ENCODE measurements at places on chromosomes 2 and 18.
A peak's percentile ranks its signal among the peaks of the same experiment; 100 is the strongest.

- DNase-seq, result peak; percentile 2
These were observed 196.4 kb upstream of the PXDN start for GRCh38 chr2:1940679-1941078.

DNA sequence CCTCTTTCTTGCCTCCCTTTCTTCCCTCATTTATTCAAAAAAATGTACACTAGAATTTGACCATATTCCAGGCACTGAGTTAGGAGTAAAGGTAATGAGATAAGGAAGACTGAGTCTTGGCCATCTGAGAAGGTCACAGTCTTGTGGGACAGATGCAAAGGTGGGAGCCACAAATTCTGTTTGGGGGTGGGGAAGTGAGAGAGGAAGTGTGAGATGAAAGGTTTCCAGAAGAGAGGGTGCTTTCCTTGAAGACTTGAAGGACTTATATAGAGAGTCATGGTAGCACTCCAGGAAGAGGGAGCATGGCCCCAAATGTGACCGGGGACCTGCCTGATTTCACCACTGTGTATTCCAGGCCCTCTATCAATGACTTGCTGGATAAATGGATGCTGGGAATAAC is 320.6 kb downstream of the LPIN1 start:
- no peak for DNase-seq

GRCh38 chr2:44768438-44769236 is 172.9 kb upstream of the SIX3 start:
- no peak for DNase-seq

GRCh38 chr2:27049422-27050280 is 1.8 kb upstream of the AGBL5 start:
- DNase-seq, result peak; percentile 55

DNA sequence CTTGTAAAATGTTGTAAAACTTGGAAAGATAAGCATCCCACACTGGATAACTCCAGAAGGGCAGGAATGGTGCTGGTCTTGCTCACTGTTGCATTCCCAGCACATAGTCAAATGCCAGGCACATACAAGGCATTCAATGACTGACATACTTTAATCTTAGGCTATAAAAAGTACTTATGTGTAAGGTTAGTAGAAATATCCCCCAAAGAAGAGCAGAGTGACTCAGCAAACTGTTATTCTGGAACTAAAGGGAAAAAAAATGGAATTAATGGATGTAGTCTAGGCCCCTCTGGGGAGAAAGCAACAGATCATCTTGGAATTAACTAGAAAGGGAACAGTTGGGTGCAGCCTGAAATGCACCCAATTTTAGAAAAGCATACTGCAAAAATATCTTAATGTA is 9.0 kb downstream of the ZBTB14 start:
- no peak for DNase-seq

DNA sequence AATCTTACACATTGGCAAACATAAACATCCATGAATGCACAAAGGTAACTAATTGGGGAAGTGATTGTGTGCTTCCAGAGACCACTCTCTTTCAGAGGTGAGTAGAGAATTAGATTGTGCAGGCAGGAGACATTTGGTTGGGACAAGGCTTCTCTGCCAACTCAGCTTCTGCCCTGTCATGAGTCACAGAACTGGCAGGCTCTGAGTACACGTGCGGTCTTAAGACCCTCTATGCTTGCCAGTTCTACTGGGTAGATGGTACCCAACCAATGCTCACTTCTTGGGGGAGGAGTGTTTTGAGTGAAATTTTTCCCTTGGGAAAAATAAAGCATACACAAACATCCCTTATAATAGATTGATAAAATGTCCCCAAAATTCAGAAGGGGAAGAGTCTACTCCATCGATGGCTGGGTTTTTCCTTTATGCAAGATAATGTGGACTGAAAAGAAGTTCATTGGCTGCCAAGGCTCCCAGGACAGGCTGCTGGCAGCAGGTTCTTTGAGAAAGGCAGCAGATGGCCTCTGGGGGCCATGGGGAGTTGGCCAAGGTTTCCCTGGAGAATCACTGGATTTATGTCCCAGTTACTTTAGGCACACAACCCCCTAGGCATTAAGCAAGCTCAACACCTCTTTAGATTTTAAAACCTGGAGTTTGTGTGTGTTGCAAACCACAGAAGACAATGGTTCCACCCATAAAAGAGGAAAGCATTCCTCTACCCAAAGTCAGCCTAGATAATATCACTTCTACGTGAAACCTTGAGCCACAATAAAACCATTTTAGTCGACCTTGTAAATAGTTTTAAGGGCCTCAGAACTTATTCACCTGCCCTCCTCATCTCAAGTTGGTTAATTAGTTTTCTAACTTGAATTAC is 417.0 kb downstream of the TXNL1 start:
- no peak for DNase-seq

GRCh38 chr18:63102941-63103744 is 216.4 kb downstream of the BCL2 start:
- DNase-seq, result no peak

- no peak for DNase-seq
These were observed 255.1 kb upstream of the LINC00305 start for GRCh38 chr18:64403784-64404503.

DNA sequence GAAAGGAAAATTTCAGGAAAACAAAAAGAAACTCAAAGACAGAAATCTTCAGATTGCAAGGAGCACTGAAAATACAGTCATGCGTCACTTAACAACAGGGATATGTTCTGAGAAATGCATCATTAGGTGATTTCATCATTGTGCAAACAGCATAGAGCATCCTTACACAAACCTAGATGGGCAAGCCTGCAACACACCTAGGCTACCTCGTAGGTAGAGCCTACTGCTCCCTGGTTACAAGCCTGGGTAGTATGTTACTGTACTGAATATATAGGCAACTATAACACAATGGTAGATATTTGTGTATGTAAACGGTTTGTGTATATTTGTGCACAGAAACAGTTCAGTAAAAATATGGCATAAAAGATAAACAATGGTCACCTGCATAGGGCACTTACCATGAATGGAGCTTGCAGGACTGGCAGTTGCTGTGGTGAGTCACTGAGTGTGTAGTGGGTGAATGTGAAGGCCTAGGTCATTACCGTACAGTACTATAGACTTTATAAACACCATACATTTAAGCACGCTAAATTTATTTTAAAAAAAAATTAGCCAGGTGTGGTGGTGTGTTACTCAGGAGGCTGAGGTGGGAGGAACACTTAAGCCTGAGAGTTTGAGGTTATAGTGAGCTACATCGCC is 33.4 kb downstream of the SFXN5 start:
- no peak for DNase-seq

GRCh38 chr18:69567813-69568488 is 167.3 kb downstream of the DOK6 start:
- no peak for DNase-seq

Measured in iris pigment epithelial cell (primary cell).